ENCODE measurements at places on chromosomes 4 and X. TPM values are rescaled to one million over a fixed set of nuclear protein-coding genes. Genes with fewer than 3 reads are reported as not detected.

The PRKX gene
- total RNA-seq: 3.8 TPM

DNA sequence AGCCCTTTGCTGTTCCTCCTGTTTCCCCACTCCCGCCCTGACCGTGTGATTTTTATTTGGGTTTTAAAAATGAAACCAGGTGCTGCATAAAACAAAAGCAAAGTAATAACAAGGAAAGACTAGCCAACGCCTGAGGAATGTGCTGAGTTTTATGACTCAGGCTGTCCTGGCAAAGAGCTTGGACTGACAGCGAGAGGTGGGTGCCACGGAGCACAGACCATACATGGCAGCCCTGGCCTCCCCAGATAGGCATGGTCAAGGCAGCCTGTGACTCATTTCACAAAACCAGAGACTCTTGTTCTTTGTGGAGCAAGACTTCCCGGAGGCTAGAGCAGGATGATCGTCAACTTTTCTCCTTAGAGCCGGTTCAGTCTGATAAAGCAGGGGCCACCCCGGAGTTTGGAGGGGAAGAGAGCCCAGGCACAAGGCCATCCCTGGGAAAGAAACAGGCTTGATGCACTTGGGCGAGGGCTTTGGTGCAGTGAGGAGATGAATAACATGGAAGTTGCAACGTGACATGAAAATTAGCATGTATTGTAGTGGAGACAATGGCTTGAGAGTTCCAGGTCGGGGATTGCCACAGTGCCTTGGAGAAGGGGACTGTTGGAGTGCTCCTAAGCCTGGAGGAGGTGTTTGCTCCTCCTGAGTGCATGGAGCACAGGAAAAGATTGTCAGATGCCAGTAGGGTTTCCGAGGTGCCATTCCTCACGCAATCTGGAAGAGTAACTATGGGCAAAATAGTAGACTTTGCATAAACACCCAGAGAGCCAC, 54.8 kb downstream of the C4orf51 start:
- DNase-seq: no peak

The FOXR2 gene
- not detected for total RNA-seq

DNA sequence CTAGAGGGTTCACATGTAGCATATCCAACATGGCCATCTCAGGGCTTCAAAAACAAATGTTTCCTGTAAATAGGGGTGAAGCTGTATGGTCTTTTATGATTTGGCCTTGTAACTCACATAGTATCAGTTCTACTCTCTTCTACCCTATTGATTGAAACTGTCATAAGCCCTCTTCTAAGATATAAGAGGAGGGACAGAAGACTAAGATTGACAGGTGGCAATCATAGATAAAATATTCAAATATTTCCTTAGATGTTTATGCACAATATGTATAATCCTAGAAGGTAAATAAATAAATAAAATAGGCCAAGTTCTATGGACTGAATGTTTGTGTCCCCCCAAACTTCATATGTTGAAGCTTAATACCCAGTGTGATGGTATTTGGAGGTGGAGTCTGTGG, 6.9 kb upstream of the BEX3 start:
- no peak for DNase-seq

The HSFX4 gene
- total RNA-seq: not detected

DNA sequence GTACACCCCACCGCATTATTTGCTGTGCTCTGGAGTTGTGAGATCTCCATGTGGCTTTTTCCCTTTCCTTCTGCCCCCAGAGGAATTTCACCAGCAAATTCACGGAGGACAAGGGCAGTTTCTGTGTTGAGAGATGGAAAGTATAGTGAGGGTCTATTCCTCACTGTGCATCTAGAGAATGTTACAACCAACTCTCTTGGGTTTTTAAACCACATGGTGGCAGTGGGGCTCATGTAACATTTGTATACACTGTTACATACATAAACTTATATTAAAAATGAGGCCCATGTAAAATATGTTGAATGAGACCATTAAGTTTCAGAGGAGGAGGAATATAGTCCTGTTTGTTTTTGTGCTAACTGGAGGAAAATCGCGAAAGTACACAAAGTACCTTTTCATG, 909 bp upstream of the PRKG2 start:
- DNase-seq: no peak

DNA sequence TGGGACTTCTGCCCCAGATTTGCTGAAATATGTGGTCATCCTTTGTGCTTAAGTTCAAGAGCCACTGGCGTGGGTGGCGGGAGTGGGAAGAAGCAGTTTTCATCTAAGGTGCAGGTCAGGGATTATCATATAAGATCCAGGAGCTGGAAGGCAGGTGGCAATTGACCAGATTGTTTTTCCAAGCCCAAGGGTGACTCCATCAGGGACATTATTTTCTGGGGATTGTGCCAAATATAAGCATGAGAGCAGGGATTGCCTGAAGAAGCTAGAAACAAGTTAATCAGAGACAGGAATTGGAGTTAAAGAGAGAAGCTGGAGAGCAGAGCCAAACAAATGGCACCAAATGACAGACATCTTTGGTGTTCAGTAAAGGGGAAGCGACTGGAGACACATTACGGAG, 19.4 kb upstream of the SEL1L3 start:
- DNase-seq: no peak

The WDR45 gene
- 67.1 TPM for total RNA-seq

GRCh38 chr4:8278421-8279287, 9.1 kb downstream of the HTRA3 start:
- DNase-seq: peak; percentile 75

GRCh38 chr4:29262986-29263385, 1457.2 kb upstream of the PCDH7 start:
- no peak for DNase-seq

DNA sequence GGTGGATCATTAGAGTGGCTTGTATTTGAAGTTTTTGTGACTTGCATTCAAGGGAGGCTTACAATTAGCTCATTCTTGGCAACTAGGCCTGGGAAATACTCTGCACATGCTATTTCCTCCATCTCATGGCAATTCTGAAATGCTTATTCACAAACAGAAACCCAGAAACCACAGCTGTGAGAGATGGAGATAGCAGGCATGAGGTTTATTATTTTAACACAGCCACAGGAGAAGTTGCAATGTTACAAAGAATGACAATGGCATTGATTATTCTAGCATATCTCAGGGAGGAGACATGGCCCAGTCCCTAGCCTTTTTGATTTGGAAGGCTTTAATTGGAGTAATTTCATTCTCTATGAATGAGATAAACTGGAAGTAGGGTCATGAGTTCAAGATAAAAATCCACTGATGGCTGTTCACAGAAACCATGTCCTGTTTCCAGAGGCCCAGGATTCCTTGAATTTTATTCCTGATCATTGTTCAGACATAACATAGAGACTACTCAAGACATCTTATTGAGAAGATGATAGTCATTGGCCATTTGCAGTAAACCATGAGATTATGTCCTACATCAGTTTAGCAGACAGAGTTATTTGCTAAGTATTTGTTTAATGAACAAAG, 123.9 kb downstream of the MID1 start:
- no peak for DNase-seq

Measured in Right ventricle myocardium inferior (tissue), 1 donor.